ENCODE measurements at places on chromosomes 13 and 19.

GRCh38 chr19:9250630-9251029 lies at the start of gene OR7E24:
OR7E24 (plus strand) TSS chr19:9250930; CDS start chr19:9251044, 114 bp downstream.
- DNase-seq: no peak

- DNase-seq: no peak
These were observed 25.9 kb downstream of the RCBTB2 start for GRCh38 chr13:48507021-48507420.

- no peak for DNase-seq
These were observed 82.8 kb upstream of the ARGLU1 start for GRCh38 chr13:106650690-106651205.

GRCh38 chr19:52196256-52196967 lies 6.6 kb downstream of the PPP2R1A start:
- no peak for DNase-seq

DNA sequence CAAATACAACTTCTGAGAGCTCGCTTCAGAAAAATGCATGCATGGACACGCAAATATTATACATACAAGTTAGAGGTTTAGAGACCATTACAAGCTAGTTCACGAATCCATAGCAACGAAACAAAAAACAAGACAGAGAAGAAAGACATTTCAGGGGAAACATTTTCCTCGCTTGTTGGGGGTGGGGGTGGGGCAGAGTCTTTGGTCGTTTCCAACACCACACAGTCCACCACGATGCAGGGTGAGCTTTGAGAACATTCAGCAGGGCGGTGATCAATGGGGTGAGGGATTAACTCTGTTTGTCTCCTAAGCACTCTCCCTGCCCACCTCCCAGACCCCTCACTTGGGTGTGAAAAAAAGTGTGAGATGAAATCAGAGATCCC lies 651 bp downstream of the OXGR1 start:
- DNase-seq: no peak

DNA sequence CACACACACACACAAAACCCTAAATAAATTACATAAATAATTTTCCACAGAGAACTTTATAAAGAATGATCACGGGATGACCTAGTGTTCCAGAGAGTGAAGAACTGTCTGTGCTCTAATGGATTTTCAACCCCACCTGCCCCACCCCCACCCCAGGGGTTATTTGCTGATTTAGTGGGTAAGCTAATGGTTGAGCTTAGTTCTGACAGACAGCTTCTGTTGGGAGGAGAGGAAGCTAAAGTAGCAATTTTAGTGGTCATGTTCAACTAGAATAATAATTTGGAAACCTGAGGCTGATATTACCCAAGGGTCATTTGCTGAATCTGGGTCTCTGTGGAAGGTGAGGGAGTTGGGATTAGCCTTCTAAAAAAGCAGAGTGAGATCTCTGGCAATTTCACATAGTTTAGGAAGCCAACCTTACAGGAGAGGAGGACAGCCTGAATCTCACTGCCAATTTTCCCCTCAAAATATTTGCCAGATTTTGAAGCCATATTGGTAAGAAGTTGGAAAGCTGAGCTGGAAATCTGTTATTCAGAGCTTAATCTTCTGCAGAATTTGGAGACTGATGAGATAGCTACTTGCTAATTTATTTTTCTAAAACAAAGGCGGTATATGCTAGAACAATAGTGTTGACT lies 68.7 kb downstream of the POSTN start:
- DNase-seq: no peak

DNA sequence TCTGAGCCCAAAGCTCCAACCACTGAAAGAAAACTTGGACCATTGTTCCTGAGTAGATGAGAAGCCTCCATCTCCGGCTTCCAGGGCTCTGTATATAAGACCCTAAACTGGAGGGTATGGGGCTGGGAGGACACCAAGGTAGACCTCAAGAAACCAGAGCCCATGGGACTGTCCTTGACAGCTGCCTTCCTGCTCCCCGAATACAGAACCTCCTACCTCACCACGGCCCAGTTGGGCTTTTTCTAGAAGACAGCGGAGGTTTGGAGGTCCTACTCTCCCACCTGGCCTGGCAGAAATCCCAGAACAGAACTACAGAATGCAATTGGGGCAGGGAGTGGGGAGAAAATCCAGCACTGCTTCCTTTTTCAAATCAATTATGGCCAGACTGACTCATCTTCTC lies 177.3 kb upstream of the ZNF507 start:
- DNase-seq: no peak

- no peak for DNase-seq
These were observed 7.6 kb upstream of the GJB6 start for GRCh38 chr13:20239748-20240147.

GRCh38 chr13:41978007-41978406 lies 17.1 kb upstream of the VWA8 start:
- no peak for DNase-seq

GRCh38 chr19:54462655-54463530 lies 685 bp downstream of the LENG9 start:
- DNase-seq: no peak

DNA sequence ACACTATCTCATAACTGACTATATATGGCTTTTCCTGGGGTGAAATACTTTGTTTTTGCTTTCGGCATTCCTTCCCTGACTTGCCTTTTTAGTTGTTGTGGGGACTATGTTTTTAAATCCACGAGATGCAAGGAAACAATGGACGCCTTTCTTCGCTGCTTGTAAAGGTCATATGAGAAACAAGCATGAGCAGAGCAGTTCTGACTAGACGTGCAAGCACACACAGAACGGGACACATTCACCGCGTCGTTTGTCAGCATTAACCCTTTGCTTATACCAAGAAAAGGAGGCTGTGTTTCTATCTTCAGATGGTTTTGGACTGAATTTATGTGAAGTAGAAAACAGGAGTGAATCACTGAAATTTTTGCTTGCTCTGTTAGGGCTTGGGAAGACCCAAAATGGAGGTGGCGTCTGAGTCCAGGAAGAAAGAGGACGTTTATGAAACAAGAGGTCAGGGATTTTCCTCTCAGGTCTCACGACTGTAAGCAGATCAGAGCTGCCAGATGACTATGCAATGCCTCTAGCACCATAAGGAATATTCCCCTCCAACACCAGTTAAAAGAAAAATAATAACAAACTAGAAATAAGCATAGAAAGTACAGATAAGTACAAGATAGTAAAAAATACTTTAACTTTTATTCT lies 358.9 kb downstream of the DLEU7 start:
- DNase-seq: no peak

- no peak for DNase-seq
These were observed 322.8 kb upstream of the EDNRB start for GRCh38 chr13:78241278-78241919.

Data from cerebellar nuclear complex (tissue), 1 donor.